ENCODE measurements at places on chromosomes 5 and 9.

DNA sequence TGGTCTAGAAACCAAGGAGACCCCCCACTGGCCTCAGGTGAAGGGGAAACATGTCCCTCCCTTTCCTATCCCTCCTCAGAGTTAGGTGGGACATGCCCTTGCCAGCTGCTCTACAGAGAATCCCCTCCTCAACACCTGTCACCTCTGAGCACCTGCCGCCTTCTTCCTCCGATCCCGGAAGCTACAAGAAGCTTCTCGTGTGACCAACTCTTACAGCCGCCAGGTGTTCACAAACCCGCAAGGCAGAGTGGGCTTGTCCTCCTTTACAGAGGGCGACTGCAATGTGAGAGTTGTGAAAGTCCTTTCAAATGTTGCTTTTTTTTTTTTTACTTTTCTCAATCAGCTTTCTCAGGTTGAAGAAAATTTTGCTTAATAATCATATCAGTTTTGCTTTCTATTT, 3.7 kb upstream of the ICE1 start:
- DNase-seq = no peak

DNA sequence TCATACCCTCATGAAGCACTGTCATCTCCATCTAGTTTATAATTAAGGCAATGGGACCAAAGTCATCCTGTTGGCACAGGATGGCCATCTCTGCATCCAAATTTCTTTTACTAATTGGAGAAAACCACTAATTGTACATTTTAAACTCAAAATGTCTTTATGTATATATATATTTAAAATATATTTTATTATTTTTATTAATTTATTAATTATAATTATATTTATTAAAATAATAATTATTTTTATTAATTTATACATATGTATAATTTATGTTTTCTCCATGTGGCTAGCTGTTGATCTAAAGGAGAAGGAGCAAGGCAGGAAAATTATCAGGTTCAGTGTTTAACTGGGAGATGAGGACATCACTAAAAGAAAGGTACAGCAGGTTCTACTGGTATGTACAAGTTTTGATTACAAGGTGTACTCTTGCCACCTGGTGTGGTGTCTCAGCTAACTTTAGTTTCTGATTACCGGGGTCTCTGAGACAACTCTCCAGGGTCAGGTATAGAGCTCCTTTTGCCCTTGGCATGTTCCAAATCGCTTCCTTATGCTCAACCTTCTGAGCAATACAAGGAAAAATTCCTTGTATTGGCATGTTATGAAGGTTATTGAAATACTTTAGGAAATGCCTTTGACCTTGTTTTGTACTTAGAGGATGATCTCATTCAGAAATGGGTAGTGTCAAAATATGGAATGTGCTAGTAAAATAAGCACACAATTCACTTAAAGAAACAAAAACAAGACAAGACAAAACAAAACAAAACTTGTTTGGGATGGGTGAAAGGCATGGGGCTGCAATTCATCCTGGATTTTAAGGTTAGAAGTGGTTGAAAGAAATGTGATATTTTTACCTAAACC, 79.6 kb downstream of the GHR start:
- no peak for DNase-seq

DNA sequence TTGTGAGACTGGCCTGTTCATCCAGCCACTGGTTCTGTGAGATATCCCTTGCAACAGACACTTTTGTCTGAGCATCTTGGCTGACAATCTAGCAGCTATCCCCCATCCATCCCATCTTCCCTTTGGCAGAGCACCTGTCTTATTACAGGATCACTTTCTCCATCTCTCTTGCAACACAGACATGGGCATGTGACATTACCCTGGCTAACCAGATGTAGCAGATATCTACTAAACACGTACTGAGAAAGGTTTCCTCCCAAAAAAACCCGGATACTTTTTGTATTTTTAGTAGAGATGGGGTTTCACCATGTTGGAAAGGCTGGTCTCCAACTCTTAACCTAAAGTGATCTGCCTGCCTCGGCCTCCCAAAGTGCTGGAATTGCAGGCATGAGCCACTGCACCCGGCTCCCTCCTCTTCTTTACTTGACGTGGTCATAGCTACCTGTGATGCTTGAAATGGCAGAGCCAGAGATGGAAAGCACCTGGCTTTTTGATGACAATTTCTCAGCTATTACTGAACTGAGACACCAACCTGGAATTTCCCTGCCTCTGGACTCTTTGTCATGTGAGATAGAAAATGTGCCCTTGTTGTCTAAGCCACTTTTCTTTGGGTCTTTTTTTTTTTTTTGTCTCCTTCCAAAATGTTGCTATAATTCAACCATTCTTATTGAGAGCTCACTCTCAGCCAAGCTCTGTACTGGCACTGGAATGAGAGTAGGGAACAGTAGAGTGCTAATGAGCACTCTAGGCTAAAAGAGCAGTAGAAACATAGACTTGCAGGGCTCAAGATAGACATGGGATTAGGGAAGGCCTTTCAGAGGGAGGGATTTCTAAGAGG, 32.6 kb downstream of the FNBP1 start:
- DNase-seq = no peak

- DNase-seq = no peak
Measured at GRCh38 chr9:98472216-98472615, 216.8 kb upstream of the TBC1D2 start.

- DNase-seq = no peak
Measured at GRCh38 chr9:121372239-121373010, 2.4 kb upstream of the STOM start.
